ENCODE measurements at places on chromosomes 7 and 10.
A peak's percentile ranks its signal among the peaks of the same experiment; 100 is the strongest.

GRCh38 chr7:3067606-3068380, 24.1 kb upstream of the CARD11 start:
- no peak for DNase-seq

DNA sequence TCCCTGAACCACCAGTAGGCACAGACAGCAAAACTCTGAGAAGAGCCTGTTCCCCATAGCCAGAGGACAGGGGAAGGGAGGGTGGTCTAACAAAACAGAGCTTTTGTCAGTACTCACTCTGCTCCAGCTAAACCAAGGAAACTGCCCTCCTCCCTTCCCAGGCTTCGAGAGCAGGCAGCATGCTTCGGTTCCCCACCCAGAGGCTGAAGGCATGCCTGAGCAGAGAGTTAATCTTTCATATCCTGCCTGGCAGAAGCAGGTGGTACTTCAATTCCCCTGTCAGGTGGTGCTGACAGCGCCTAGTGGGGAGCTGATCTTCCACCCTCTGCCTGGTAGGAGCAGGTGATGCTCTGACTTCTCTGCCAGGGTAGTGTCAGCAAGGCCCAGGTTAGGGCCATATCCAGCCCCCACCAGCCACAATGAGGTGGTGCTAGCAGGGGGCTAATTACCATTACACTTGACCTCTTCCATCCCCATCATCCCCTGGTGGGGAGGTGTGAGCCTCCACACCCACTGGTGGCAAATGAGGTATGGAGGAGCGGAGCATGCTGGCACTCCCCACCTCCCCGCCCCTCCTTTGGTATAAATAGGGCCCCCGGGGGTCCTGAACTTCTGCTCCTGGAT, 35.1 kb downstream of the SDK1 start:
- no peak for DNase-seq

DNA sequence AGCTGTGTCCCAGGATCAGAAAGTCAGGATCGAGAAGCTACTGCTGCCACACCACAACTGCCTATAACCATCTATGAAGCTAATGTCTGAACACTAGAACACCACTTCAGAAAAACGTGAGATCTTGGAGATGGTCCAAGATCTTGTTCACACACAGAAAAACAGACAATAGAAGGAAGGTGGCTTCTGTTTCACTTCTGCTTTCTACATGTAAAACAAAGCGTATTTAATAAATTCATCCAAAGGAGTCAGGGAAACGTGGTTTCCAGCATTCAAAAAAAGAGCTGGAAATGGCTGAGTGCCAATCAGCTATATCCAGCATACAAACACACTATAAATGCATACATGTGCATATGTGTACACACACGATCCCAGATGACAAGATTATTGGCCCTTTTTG, 70.2 kb upstream of the CCDC71L start:
- no peak for DNase-seq

DNA sequence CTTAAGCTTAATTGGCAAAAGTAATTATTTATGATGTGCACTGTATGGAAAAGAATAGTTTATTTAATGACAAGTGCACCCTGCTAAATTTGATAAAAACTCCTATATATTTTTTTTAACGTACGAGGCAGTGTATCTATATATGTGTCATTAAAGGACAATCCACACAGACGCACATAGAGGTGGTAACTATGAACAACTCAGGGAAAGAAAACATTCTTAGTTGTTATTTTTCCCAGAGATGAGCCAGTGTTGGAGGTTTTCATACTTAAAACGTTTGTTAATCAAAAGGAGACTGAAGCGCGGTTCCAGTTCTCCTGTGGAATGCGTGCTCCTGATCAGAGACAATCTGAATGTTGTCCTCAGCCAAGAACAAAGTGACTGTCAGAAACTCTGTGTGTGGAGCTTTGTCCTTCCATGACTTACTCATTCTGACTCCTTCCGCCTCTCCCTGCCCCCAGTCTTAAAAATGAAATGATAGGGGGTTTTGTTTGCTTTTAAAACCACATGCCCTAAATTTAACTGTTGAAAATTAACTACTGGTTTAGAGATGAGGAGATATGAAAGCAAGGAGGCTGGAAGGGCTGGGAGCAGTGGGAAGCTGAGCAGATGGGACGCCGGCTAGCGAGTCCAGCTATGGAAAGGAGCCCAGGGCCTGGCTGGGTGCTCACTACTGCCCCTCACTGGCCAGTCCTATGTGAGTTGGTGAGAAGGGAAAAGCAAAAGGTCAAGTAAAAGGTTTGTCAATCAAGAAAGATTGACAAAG, 99.6 kb downstream of the SVIL start:
- no peak for DNase-seq

DNA sequence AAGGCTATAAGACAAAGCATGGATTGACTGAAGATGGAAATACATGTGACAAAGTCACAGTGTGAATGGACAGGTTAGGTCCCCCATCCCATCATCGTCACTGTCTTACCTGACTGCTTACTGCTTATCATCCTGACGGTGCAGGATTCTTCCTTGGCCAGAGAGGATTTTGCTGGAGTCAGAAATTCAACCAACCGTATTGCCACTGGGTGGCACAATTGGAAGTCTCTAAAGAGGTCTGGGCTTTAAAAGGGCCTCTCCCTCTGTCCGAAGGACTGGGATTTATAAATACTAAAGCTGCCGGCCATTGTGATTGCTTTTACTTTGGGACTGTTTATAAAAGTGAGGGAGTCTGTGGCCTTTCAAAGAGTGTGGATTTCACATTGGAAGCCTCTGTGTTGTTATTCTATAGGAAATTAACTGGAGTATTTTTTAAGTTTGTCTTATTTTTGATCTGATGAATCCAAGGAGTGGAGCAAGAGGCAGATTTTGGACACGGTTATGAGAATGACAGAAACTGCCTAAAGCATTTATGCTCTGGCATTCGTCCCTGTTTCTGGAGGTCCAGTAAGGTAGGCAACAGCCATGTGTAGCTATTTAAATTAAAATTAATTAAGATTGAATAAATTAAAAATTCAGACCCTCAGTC, 113.3 kb upstream of the CREB5 start:
- DNase-seq, result no peak

DNA sequence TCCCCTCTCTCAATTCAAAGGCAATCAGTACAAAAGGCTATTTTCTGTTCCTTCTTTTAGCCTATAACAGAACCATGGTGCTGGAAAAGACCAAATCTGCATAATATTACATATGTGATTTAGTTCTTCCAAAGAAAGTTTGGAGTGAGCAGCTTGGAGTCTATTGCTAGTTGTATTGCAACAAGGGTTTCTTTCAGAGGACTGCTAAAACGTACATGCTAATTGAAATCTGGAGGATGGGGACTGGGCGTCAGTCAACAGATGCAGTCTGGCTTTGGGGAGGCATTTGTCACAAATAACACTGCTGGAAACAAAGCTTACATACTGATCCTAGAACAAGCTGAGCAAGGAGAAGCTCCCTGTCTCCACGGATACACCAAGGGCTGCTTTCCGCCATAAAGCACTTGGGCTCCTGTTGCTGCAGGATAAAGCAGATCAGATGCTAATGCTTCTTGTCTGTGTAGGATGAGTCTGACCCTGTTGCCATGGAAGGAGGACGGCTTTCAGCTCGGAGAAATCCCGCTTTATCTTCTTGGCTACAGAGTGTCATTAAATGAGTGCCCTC, 883.5 kb downstream of the SORCS1 start:
- no peak for DNase-seq

GRCh38 chr10:45227456-45227855, 88.0 kb downstream of the OR13A1 start:
- DNase-seq, result no peak

DNA sequence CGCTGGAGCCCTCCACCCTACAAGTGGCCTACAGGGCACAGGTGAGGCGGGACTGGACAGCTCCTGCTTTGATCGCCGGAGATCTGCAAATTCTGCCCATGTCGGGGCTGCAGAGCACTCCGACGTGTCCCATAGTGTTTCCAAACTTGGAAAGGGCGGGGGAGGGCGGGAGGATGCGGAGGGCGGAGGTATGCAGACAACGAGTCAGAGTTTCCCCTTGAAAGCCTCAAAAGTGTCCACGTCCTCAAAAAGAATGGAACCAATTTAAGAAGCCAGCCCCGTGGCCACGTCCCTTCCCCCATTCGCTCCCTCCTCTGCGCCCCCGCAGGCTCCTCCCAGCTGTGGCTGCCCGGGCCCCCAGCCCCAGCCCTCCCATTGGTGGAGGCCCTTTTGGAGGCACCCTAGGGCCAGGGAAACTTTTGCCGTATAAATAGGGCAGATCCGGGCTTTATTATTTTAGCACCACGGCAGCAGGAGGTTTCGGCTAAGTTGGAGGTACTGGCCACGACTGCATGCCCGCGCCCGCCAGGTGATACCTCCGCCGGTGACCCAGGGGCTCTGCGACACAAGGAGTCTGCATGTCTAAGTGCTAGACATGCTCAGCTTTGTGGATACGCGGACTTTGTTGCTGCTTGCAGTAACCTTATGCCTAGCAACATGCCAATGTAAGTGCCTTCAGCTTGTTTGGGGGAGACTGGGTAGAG, at the start of gene COL1A2:
COL1A2 (plus strand) TSS at position 459 of the 704 bp plus-strand sequence; CDS start at position 596, 137 bp downstream.
- DNase-seq, result no peak

DNA sequence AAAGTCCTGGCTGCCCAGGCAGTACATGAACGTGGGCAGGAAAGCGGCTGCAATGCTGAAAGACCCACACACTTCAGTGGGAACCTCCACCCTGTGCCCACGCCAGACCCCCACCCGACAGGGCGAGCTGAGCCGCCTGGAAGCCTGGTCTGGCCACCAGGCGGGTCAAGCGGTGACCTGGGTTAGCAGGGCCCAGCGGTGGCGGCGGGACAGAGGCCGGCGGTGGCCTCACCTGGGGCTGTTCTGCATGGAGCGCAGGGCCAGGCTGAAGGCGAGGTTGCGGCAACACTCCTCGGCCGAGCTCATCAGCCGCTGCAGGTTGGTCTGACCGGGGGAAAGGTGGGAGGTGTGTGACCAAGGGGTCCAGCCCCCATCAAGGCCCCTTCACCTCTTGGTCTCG, 11.6 kb upstream of the MICALL2 start:
- DNase-seq, result no peak

GRCh38 chr10:61900829-61901792, at the start of gene ARID5B:
ARID5B (plus strand) TSS chr10:61901699; CDS start chr10:61901710, 11 bp downstream.
- DNase-seq, result peak; percentile 71

- no peak for DNase-seq
These were observed 164.4 kb downstream of the ELMO1 start for GRCh38 chr7:37284285-37284684.

DNA sequence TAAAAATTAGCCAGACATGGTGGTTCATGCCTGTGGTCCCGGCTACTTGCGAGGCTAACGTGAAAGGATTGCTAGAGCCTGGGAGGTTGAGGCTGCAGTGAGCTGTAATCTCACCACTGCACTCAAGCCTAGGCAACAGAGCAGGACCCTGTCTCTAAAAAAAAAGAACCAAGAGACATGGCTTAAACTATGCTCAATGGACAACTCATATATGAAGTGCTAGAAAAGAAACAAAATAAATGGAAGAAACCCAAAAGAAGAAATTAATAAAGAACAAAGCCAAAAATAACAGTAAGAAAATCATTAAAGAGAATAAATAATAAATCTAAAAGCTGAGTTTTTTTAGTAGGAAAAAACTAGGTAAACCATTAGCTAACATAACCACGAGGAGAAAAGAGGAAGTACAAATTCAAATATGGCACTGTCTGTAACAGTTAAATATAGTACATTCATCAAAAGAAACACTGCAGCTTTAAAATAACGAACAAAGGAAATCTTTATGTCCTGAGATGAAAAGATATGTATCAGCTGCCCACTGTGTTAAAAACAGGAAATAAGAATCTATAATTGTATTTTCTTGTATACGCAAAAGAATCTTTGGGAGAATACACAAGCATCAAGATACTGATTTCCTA, 48.7 kb downstream of the UPF2 start:
- no peak for DNase-seq

GRCh38 chr7:32034052-32034451, 36.2 kb downstream of the PDE1C start:
- DNase-seq, result no peak

DNA sequence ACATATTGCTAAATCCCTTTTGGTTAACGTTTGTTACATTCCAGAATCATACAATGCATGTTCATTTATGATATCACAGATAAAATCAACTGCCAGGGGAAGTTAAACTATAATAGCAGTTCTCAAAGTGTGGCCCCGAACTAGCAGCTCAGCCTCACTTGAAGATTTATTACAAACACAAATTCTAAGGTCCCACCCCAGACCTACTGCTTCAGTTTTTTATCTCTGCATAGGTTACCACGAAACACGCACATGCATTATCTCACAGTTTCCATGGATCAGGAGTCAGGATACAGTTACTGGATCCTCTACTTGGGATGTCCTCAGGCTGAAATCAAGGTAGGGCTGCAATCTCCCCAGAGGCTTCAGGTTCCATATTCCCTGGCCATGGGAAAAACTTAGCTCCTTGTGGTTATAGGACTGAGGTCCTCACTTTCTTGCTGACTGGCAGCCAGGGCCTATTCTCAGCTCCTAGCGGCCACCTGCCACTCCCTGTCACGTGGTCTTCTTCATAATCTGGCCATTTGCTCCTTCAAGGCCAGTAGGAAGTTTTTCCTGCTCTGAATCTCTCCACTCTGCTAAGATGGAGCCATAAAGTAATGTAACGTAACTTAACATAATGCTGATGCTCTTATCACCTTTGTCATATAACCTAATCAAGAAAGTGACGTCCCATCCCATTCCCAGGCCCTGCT, 50.5 kb upstream of the YAE1 start:
- DNase-seq, result no peak

GRCh38 chr10:125024497-125025234, 82.7 kb downstream of the ZRANB1 start:
- no peak for DNase-seq

GRCh38 chr7:140334341-140335057, 63.8 kb downstream of the SLC37A3 start:
- no peak for DNase-seq

- no peak for DNase-seq
These were observed 215.9 kb downstream of the PARD3 start for GRCh38 chr10:34599026-34599795.

- no peak for DNase-seq
These were observed 362.9 kb downstream of the KIF20B start for GRCh38 chr10:90064295-90064694.

DNA sequence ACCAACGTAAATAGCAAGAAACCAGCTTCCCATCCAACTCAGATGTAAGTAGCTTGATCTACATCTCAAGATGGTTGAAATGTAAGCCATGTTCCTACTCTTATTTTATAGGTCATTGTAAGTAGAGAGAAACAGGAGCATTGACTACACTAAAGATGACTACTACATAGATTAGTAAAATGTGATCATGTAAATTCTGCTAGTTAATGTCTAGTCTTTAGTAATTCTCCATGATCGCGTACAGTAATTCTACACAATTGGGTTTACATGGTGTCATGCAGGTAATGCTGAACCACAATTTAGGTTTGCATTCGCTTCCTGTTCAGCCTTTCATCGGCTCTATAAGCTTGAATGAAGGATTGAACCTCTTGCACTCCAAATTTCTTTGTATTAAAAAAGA, 14.9 kb upstream of the SFMBT2 start:
- no peak for DNase-seq

DNA sequence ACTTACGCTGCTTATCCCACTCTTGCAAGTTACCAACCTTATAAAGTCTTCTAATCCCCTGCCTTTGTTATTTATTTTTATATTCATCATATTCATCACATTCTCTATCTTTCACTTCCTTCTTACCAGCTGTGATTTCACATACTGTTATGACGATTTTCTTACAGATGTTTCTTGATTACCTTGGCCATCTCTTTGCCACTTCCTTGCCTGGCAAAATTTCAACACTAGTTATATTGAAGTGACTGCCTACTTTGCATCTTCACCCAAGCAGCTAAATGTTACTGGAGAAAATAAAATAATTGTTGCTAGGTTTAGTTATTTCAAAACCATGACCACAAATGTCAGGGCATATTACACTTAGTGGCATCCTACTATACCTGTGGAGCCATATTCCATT, 8.8 kb upstream of the STEAP4 start:
- no peak for DNase-seq

GRCh38 chr10:63438506-63439498, 27.0 kb downstream of the JMJD1C start:
- DNase-seq, result no peak

Measured in CD4-positive, alpha-beta T cell treated with Interleukin-12 subunit alpha and Interleukin-12 subunit beta, for 1 hour (primary cell).